ENCODE measurements at places on chromosomes 5 and 9. TPM values are rescaled to one million over a fixed set of nuclear protein-coding genes. Genes with fewer than 3 reads are reported as not detected.
A peak's percentile ranks its signal among the peaks of the same experiment; 100 is the strongest.

DNA sequence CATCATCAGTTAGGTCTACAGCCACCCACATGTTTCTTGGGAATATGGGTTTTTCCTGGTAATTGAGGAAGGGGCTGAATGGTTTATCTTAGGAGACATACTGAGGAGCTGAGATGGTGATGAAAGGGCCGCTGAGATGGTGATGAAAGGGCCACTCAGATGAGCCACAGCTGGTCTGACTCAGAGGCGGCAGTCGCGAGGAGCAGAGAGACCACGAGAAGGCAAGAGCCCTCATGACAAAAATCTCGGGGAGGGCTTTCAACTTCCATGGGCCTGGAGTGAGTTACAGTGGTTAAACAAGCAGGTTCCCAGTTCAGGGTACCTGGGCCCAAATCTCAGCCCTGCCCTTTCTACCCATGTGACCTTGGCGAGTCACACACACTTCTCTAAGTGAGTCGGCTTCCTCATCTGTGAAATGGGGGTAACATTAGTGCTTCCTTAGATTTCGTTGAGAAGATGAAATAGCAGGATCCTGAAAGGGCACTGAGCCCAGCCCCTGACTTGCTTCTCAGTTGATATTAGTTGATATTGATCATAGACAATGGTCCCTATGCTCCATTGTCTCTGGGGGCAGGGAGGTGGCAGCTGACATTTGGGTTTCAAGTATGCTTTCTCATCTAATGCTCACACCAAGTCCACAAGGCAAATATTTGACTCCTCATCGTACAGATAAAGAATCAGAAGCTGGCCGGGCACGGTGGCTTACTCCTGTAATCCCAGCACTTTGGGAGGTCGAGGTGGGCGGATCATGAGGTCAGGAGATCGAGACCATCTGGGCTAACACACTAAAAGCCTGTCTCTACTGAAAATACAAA is 169.5 kb downstream of the RGS3 start:
- peak; percentile 72 for DNase-seq

The ALDOB gene
- not detected for total RNA-seq

The OTP gene
- not detected for total RNA-seq

The ARSB gene
- 43.7 TPM for total RNA-seq

DNA sequence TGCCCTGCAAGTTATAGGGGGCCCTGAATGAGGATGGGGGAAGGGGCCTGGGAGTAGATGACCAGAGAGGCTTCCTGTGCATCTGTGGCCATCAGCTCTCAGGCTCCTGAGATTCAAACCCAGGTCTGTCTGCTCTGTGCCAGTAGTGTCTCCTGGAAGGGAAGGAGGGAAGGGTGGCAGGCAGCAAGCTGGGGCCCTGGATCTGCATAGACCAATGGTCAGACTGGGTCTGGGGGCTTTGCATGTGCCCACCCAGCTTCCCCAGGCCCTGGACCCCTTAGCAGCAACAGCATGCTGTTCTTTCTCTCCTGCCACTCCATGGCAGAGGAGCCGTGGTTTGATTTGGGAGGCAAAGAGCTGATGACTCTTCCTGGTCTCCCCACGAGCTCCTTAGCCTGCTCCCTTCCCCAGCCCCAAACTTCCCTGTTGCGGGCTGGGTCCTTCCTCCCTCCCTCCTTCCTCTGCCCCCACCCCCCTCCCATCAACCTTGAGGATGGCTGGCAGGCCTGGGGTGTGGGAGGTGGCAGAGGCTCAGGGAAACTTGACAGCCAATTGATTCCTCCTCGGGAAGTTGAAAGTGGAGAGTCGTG is 31.6 kb downstream of the DAB2IP start:
- no peak for DNase-seq

DNA sequence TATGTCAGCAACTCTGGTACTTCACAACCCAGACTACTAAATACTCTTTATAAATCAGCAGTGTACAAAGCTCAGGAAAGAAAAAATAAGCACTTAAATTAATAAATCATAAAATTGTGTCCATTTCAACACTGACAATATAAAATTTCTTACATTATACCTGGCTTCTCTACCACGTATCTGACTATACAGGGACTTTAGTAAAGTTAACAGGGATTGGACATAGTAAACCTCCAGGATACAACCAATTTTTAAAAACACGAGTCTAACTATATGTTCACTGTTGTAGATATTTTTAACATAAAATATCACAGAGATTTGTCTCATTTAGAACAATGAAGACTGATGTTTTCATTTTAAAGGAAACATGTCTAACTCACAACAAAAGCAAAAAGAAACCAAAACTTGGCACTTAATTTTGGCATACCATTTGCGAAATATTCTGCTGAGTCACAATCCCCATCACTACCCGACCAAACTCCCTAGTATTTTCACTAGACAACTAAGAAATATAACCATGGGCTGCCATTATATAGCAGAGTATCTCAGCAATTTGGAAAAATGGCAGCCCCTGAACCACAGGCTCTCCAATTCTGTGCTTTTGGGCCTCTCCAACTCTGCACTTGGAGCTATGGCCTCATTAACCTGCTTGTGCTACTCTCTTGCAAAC is 14.4 kb downstream of the FAM169A start:
- DNase-seq: peak; percentile 80

DNA sequence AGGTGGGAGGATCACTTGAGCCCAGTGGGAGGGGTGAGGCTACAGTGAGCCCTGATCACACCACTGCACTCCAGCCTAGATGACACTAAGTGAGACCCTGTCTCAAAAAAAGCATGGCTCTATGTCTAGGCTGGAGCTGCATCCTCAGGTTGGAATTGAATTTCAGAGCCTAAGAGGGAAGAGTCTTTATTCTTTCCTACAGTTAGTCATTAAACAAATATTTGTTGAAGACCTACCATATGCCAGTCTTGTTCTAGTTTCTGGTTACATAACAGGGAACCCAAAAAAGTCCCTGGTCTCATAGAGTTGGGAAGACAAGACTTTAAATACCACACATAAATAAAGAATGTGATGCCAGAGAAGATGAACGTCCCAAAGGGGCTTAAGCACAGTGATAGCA is 6.9 kb upstream of the GRPEL2 start:
- DNase-seq: no peak

- no peak for DNase-seq
Observed at GRCh38 chr9:137960496-137960895, 82.9 kb downstream of the CACNA1B start.

The MARCOL gene
- not detected for total RNA-seq

DNA sequence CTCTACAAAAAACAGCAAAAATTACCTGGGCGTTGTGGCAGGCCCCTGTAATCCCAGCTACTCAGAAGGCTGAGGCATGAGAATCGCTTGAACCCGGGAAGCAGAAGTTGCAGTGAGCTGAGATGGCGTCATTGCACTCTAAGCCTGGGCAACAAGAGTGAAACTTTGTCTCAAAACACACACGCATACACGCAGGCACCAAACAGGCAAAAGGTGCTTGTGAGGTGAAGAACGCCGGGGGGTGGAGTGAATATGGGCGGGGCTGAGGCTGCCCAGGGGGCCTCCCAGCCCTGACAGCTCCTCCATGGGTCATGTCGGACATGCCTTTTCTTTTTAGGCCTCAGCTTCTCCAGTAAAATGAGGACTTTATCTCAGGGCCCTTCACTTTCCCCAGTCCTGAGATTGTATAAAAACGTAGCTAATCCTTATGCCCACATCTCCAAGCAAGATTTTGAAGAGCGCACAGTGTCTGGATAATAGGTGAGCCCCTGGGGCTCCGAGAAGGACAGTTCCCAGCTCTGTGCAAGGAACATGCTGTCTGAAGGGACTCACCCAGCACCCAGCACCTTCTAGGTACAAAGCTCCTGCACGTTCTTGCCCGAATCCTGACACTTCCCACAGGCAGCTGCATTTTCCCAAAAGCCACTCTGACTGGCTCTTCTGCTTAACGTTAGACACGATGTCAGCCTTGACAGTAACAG is 168.3 kb downstream of the COL23A1 start:
- no peak for DNase-seq

- peak; percentile 16 for DNase-seq
Observed at GRCh38 chr5:125180231-125180829, 433.9 kb upstream of the ZNF608 start.

GRCh38 chr5:53942724-53943123 is 367.6 kb downstream of the ARL15 start:
- peak; percentile 28 for DNase-seq

DNA sequence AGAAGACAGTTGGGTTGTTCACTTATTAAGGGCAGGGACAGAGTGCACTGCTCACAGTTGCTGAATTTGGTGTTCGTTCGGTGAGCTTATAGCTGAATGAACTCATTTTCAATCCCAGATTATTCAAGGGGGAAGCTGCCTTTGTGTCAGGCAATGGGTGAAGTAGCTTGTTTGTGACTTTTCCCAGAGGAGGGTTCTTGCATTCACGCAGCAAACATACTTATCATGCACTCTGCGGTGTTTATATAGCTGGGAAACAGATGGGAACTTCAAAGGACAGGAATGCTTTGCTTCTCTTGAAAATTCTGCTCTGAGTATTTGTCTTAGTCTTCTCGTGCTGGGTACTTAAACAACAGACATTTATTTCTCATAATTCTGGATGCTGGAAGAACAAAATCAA is 64.7 kb upstream of the ABCA1 start:
- peak; percentile 17 for DNase-seq

The COL27A1 gene
- total RNA-seq: 3.9 TPM

The THG1L gene
- total RNA-seq: 12.3 TPM

DNA sequence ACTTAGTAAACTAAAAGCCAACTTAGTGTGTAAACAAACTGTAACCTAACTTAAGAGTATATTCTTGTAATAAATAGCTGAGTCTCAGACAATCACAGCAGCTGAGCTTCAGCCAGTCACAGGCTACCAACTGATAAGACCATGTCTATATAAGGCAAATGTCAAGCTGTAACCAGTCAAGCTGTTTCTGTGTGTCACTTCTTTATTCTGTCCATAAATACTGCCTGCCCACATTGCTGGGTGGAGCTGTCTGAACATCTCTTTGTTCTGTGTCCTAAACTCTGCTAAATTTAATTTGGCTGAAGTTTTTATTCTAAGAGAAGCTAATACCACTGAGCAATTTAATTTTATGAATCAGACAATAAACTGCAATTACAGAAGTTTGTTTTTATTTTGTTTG is 412.1 kb upstream of the CDH10 start:
- no peak for DNase-seq

- DNase-seq: no peak
Observed at GRCh38 chr9:134192951-134193731, 28.8 kb upstream of the RNU6ATAC start.

The NPR3 gene
- 97.0 TPM for total RNA-seq

GRCh38 chr9:137907776-137908175 is 30.2 kb downstream of the CACNA1B start:
- DNase-seq: no peak

The ACTBL2 gene
- 0.11 TPM for total RNA-seq

DNA sequence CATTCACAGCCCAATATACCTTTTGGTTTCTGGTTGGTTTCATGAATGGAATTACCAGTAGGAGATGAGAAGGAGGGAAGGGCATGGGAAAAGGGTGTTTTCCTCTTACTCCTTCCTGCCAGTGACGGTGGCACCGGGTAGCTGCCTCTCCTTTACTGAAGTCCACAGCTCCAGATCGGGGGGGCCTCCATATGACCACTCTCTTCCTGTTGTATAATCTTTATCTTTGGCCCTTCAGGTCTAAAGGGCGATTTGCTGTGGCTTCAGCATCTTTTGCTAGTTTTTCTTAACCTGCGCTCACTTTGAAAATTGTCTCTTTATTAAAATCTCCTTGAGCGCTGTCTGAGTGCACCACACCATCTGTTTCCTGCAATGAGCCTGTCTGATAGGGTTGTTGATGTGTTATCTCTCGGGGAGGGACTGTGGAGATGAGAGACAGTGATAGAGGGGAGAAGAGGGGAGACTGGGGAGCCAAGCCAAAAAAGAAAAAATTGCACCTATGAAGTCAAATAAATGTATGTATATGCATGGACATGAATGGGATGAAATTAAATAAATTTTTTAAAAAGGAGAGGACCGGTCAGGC is 449.3 kb upstream of the KLF4 start:
- no peak for DNase-seq

- no peak for DNase-seq
Observed at GRCh38 chr9:117101008-117101407, 313.8 kb downstream of the ASTN2 start.

- DNase-seq: no peak
Observed at GRCh38 chr9:101317735-101318134, 67.1 kb downstream of the BAAT start.

GRCh38 chr5:81070571-81071255 is 110.5 kb downstream of the RASGRF2 start:
- no peak for DNase-seq

The HRH2 gene
- total RNA-seq: not detected

The UNC13B gene
- 11.9 TPM for total RNA-seq

DNA sequence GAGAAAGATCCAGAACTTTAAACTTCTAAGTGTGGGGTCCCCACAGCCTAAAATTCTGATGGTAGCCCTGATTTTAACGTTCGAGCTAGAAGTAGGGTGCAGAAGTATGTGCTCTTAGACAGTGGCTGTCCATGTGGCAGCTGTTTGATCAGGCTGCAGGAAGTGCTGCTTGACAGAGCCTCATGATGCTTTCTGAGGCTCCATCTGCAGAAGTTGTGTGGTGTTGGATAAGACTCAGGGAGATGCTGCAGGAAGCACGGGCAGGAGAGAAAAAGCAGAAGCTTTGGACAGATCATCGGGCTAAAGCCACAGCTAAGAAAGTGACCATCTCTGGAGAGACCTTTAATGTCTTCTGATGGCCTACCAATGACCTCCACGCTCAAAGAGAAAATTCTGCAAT is 8.1 kb downstream of the MTMR12 start:
- no peak for DNase-seq

DNA sequence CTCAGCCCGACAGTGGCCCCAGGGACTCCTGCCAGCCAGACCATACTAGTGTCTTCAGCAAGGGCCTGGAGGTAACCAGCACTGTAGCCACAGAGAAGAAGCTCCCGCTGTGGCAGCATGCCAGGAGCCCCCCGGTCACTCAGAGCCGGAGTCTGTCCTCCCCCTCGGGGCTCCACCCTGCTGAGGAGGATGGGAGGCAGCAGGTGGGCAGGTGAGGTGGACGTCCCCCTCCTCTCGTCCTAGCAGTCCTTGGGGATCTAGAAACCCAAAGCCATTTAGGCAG is 28.0 kb upstream of the LRRC14B start:
- DNase-seq: no peak

The PCDHB14 gene
- 4.3 TPM for total RNA-seq

GRCh38 chr5:172102913-172103626 is 85.0 kb downstream of the STK10 start:
- peak; percentile 99 for DNase-seq

DNA sequence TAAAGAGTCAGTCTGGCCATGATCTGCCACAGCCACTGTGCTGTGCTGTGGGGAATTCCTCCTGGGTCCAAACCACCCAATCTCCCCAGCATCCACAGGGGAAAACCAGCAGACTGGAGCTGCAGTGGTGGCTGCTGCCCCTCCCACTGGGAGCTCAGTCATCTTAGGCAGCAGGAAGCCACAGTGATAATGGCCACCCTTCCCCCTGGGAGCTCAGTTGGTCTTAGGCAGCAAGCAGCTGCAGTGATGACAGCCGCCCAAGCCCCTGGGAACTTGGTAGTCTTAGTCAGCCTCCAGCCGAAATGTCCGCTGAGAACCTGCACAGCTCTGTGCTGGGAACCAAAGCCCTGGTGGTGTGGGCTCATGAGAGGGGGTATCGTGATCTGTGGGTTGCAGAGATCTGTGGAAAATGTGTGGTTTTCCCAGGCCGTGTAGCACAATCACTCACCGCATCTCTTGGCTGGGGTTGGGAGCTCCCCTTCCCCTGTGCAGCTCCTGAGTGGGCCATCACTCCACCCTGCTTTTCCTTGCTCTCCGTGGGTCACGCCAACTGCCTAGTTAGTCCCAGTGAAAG is 38.4 kb upstream of the SMIM15 start:
- no peak for DNase-seq
